ENCODE measurements at places on chromosomes 4 and X.

DNA sequence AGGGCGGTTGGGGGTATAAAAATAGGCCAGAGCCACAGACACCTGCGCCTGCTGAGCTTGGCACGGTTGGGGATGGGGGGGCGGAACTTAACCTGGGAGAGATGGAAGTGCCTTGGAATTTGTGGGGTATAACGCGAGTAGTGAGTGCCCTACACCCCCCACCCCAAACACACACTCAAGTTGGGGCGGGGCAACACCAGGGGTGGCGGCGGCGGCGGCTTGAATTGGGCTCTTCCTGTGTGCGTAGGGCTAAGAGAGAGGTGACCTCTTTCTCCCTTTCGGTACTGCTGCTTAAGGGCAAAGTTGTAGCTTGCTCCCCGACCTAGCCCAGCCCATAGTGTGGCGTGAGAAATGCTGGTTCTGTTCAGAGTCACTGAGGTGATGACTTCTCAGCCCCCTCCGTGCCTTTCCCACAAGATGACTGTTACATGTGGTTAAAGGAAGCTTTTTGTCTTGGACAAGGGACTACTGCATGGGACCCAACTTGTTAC is 839 bp downstream of the STK26 start:
- DNase-seq: peak; percentile 51

GRCh38 chrX:54695816-54696487 is 102.1 kb downstream of the ITIH6 start:
- no peak for DNase-seq

DNA sequence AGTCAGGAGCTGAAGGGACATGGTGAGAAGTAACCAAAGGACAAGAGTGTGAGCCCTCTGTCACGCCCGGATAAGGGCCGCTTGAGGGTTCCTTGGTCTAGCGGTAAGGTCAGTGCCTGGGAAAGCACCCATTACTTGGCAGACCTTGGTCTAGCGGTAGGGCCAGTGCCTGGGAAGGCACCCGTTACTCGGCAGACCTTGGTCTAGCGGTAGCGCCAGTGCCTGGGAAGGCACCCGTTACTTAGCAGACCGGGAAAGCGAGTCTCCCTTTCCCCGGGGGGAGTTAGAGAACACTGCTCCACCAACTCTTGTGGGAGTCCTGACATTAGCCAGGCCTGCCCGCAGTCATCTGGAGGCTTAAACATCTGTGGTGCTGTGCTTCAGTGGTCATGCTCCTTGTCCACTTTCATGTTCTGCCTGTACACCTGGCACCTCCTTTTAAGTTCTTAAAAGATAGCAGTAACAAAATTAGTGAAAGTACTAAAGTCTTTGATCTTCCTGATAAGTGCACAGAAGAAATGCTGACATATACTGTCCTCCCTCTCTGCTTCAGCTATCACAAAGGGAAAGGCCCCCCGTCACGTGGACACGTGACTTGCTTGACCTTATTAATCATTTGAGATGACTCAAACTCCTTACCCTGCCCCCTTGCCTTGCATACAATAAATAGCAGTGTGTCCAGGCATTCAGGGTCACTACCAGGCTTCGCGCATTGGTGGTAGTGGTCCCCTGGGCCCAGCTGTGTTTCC is 9.3 kb upstream of the SEC24B start:
- DNase-seq: no peak

GRCh38 chr4:83025563-83025962 is 9.4 kb upstream of the COPS4 start:
- DNase-seq: no peak

DNA sequence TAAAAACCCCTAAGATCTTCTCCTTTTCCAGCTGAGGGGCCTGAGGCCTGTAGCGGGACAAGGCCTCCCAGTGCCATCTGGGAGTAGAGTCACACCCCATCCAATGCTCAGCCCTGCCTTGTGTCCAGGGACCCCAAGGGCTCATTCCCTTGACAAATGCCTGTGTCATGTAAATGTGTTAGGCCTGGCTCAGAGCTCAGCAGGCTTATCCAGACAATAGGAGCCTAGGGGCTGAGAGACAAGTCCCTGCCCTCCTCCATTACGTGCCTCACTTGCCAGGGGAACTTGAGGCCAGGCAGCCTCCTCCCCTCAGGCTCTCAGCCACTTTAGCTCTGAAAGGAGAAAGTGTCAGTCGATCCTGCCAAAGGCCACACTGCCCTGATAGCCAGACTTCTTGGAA is 166.8 kb upstream of the MAMLD1 start:
- DNase-seq: peak; percentile 71

GRCh38 chrX:3788494-3789233 is 75.2 kb upstream of the PRKX start:
- no peak for DNase-seq
